ENCODE measurements at places on chromosomes 7 and 10. TPM values are rescaled to one million over a fixed set of nuclear protein-coding genes. Genes with fewer than 3 reads are reported as not detected.

The RARRES2 gene
- 47.6 TPM for total RNA-seq

GRCh38 chr7:47066976-47067614 is 514.8 kb downstream of the TNS3 start:
- DNase-seq = no peak

The CCDC136 gene
- total RNA-seq = 51.2 TPM

The LAMB1 gene
- 192 TPM for total RNA-seq

The ANKRD1 gene
- 19.6 TPM for total RNA-seq

The VSTM4 gene
- 0.51 TPM for total RNA-seq

The SLC26A3 gene
- not detected for total RNA-seq

The OR2A12 gene
- not detected for total RNA-seq

GRCh38 chr10:106982268-106982667 is 182.2 kb downstream of the SORCS1 start:
- DNase-seq = no peak

DNA sequence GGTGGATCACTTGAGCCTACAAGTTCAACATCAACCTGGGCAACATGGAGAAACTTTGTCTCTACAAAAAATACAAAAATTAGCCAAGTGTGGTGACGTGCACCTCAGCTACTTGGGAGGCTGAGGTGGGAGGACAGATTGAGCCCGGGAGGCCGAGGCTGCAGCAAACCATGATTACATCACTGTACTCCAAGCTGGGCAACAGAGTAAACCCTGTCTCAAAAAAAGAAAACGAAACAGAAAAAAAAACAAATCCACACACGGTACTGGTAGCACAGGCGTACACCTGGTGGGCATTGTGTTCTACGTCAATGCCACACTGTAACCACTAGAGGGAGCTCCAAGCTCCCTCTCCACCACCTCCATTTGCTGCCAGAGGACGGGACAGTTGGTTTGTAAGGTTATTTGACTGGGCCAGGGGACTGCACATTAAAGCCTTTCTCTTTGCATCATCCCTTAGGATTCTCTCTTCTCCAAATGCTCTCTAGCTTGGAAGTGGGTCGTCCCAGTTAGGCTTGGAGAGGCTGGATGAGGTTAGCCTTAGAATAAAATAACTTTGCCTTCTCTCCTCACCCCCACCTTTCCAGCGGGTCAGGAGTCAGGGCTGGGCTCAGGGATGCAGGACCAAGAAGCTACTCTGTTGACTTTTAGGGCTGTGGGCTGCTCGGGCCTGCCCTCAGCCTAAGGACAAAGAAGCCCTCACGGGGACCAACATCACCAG is 130.8 kb downstream of the SORBS1 start:
- DNase-seq = peak; percentile 83

DNA sequence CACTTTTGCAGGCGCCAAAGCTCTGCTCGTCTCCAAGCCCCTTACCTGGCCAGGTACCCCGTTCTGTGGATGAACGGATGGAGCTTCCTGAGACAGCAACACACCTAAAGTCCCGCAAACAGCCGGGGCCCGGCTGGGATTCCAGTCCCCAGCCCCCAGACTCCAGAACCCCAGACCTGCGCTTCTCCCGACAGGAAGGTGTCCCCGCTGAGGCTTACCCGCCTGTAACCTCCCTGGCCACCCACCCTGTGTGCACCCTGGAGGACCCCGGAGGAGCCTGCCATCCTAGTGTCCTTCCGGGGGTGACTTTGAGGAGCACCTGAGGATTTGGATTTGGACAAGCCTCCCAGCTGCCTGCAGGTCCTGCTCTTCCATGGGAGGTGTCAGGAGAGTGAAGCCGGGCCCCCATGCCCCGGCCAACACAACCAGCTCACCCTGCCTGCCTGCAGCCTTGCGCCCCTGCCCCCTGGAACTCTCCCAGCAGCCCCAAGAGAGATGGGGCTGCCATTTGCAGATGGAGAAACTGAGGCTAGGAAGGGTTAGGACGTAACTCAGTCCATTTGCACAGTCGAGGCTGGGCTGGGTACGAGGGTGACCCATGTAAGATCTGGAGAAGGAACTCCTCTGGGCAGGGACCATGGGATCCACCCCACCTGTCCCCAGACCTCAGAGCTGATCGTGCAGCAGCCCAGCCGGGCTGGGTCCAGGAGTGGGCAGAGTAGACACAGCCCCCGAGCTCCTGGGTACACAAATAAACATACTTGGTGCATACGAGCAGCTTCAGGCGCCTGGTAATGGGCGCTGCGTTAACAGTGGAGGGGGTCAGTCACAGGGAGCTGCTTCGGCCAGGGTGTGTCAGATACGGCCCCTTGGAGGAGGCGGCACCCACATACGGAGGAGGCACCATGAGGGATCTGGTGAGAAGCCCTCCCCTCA is 31.9 kb downstream of the UNCX start:
- DNase-seq = no peak

The DMBT1 gene
- total RNA-seq = not detected

The OR9A2 gene
- not detected for total RNA-seq

DNA sequence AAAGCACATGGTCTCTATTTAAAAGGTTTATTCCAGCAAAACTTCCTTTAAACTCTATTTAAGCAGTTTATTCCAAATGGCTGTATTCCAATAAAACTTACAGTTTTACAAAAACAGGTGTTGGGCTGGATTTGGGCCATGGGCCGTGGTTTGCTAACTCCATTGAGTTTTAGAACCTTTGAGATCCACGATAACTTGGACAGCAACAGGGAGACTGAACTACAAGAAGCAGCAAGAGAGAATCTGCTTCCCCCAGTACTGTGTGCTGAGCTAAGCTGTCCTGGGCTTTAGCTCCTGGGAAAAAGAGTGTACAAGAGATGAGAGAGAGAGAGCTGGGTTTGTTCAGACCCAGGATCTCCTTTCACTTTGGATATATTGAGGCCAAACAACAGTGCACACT is 204.0 kb upstream of the CELF2 start:
- DNase-seq = no peak

DNA sequence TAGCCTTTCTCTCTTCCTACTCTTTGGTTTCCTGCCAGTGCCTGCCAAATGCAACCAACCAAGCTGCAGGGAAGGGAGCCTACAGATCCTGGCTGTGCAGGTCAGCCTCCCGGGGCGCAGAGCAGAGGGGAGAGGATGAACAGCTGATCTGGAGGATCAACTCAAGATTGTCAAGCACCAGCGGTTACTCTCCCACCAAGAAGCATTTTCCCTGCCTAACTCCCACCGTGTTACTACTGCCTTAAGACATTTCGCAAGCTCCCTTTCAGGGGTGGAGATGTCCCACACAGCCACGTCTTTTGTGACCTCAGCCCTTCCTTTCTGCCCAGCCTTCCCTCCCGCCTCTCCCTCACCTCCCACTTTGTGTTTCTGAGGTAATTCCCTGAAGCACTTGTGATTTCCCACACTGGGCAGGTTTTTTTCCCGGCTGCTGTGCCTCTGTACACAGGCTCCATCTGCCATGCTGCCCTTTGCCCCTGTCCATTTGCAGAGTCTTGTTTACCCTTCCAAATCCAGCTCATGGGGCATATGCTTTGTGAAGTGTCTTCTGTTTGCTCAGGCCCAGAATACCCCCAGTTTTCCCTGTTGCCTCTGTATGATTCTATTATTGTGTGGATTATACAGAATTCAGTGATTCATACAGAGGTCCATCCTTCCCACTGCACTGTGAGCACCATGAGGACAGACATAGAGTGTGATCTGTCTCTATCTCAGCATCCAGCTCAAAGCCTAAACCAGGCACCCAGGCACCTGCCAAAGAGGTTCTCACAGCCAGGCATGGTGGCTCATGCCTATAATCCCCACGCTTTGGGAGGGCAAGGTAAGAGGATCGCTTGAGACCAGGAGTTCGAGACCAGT is 40.9 kb upstream of the PAPSS2 start:
- no peak for DNase-seq

- DNase-seq = peak; percentile 78
Observed at GRCh38 chr10:132186488-132187429, at the start of gene DPYSL4. DPYSL4 (plus strand) TSS chr10:132186948; CDS start chr10:132187064, 116 bp downstream.

The CALML3 gene
- not detected for total RNA-seq

DNA sequence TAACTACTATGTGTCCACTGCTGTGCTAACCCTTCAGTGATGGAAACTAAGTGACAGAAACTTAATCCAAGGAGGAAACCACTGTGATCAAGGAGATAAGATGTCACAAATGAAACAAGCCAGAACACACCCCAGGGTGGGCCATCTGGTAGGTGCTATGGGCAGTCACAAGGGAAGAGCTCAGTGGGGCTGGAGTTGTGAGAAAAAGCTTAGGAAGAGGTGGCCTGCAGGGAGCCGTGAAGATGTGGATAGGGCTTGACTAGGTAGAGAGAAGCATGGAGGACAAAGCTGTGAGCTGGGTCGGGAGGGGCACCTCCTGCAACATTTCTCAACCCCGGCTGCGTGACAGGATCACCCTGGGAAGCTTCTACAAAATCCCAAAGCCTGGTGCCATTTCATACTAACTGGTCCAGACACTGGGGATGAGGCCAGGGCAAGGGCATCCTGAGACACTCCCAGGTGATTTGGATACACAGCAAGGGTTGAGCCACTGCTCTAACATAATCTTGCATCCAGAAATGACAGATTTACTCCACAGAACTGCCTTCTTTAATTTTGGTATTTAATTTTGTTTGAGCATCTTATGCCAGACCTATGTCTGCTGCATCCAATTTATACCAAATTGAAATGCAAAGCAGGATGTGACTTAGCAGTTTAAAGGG is 69.3 kb downstream of the OSBPL3 start:
- DNase-seq = peak; percentile 50

GRCh38 chr7:66920256-66920655 is 769 bp upstream of the TMEM248 start:
- DNase-seq = no peak

DNA sequence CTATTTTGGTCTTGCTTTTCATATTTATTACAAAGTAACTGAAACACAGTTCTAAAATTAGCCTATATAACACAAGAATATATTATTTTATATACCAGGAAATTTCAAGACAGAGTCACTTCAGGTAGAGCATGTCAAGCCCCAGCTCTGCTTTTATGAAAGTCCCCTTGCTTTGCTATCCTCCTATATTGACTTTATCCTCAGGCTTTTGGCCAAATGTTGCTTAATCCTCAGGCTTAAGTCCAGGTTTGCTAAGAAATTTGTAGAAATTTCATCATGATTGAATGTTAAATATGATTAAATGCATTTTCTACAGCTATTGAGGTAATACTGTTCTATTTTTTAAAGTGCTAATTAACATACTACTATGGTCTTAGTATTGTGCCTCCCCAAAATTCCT is 227.6 kb downstream of the FZD1 start:
- no peak for DNase-seq

The ASB10 gene
- total RNA-seq = not detected

- no peak for DNase-seq
Observed at GRCh38 chr7:83155407-83155806, 7.3 kb downstream of the PCLO start.

DNA sequence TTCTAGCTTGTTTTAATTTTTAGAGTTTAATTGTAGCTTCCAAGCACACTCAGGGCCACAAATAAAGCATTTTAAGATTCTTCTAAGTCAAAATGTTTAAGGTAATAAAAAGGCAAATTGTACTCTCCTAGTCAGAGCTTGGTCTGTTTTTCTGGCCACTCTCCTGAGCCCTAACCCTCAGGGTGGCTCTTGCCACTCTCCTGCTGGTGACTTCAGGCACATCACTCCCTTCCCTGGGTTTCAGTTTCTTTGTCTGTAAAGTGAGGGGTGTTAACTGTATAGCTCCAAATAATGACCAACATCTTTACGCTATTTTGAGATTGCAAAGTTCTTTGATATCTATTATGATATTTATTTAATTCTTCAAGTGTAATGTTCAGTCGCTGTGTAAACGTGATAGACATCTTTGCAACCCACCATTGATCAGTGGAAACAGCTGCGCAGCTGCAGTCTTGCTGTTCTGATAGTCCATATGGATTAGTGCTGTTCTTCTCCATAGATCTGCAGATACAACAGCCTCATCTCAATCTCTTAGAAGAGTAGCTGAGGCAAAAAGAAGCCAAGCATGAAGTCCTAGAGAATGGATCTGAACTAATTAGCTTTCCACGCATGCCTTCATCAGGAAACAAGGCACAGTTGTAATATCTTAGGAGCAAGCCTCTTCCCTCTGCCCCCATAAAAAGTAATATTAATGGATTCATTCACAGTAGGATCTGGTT is 189.9 kb downstream of the PLPP4 start:
- DNase-seq = no peak

GRCh38 chr7:67738145-67738544 is 741.5 kb downstream of the TYW1 start:
- no peak for DNase-seq

The C10orf90 gene
- total RNA-seq = not detected

The IDE gene
- 63.3 TPM for total RNA-seq

The CLRN3 gene
- total RNA-seq = not detected

GRCh38 chr7:108596560-108596959 is 26.9 kb downstream of the DNAJB9 start:
- no peak for DNase-seq

The PHTF2 gene
- 21.9 TPM for total RNA-seq

The IQCE gene
- total RNA-seq = 15.4 TPM

DNA sequence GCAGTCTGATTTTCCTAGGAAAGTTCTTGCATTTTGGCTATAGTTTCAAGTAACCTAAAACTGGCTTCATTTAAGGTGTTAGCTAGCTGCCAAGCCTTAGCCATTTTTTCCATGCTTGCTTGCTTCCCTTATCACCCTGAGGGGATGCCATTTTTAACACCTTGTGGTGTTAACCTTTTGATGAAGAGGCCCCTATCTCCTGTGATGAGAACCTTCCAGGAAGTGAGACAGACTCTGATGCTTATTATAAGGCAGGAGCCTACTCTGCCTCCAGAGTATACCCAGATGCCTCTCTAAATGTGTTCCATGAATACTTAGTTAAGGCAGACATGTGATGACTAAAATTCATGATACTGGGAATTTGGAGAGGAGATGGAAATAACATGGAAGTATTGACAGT is 4.9 kb upstream of the VWA2 start:
- DNase-seq = no peak
